ENCODE measurements at places on chromosomes 2 and 18. TPM values are rescaled to one million over a fixed set of nuclear protein-coding genes. Genes with fewer than 3 reads are reported as not detected.

DNA sequence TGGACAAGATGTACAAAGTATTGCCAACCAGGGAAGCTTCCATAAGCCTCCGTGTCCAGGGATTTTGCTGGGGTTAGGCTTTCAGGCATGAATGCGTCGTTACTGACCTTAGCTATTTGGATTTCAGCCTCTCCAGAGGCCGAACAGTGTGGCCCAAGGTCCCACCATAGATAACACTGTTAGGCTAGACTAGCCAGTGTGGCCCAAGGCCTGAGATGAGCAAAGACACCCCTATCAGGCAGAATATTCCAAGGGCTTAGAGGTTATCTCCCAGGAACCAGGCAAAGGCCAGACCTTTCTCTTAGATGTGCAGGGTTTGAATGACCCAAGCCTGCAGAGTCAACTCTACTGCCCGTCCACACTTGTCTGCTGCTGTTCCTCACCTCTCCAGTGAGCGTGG, 131.7 kb upstream of the NDUFV2 start:
- no peak overlapping the region for H3K27ac ChIP-seq
- H3K27me3 ChIP-seq: no peaks in the 10 kb centered on the region
- no peak for DNase-seq
- peaks cover 17% of the 10 kb centered on the region for H3K4me1 ChIP-seq

The CD8B2 gene
- not detected for total RNA-seq

DNA sequence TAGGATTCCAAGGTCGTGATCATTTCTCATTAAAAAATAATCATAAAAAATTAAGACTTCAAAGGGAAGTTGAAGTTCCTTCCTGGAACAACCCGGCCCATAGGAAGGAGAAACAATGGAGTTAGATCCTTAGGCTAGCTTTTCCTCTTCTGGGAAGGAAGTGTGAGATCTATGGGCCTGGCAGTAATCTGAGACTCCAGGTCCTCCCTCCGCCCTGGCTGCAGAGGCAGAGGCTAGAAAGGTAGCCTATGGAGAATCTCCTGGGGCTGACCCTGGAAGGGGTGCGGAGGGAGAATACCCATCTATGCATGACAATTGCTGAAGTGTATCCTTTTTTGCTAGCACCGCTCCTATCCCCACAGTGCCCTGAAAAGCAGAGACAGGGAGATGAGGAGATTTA, 37.9 kb downstream of the TRIB2 start:
- no peak for DNase-seq
- H3K4me1 ChIP-seq: peaks cover 10% of the 10 kb centered on the region
- H3K27me3 ChIP-seq: no peaks in the 10 kb centered on the region
- H3K36me3 ChIP-seq: no peaks in the 10 kb centered on the region
- no peak overlapping the region for H3K27ac ChIP-seq

The SNORC gene
- 14.3 TPM for total RNA-seq

DNA sequence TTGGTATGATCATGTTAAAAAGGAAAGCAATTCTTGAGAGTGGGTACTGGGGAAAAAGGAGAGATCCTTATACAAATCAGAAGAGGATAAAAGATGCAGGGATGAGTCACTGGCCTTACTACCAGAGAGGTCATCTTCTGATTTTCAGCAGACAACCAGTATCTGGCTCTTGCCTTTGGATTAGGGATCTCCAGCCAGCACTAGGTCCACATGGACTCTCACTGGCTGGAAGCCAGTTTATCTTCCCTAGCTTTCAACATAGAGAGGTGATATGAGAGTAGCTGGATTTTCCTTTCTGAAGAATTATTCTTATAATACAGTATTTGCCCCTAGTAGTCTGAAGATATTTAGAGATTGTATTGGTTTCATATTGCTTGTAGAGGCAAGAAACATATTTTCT, 30.2 kb downstream of the CERKL start:
- no peaks in the 10 kb centered on the region for H3K4me1 ChIP-seq
- H3K4me3 ChIP-seq: no peak overlapping the region
- no peak for DNase-seq
- H3K36me3 ChIP-seq: no peaks in the 10 kb centered on the region
- H3K27me3 ChIP-seq: no peaks in the 10 kb centered on the region

The PAX3 gene
- total RNA-seq: not detected

The TDRD15 gene
- not detected for total RNA-seq

- H3K4me3 ChIP-seq: no peak overlapping the region
- no peak overlapping the region for H3K27ac ChIP-seq
- DNase-seq: no peak
- no peaks in the 10 kb centered on the region for H3K36me3 ChIP-seq
Measured at GRCh38 chr2:109415581-109416013, 198.2 kb downstream of the SEPTIN10 start.

DNA sequence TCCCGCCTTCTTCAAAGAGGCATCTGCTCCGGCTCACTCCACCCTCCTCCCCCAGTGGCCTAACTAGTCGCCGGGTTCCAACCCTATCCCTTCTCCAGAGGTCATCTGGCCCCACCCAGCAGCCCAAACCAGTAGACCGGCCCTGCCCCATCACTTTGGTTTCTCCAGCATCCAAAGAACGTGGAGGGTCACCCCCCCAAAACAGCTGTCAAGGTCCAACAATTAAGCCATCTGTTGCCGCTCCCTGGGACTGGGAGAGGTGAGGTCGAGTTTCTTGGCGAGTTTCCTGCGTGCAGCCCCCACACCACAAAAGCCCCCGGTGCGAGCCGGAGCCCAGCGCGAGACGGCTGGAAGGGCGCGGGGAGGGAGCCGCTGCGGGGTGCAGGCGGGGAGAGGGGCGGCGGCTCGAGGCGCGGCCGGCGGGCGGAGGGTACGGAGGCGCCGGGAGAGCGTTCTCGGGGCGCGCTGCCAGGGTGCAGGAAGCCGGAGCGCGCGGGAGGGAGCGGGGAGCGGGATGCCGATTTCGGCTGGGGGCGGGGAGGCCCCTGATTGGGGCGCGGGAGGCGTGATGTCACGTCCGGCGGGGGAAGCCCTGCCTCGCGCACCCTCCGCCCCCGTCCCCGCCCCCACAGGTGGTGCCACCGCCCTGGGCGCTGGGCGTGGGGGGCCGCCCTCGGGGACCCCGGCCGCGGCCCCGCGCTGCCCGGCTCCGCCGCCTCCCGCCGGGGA, 571 bp upstream of the GPC1 start:
- H3K27me3 ChIP-seq: no peaks in the 10 kb centered on the region
- H3K4me1 ChIP-seq: peaks cover 30% of the 10 kb centered on the region

The HAT1 gene
- total RNA-seq: 58.7 TPM

DNA sequence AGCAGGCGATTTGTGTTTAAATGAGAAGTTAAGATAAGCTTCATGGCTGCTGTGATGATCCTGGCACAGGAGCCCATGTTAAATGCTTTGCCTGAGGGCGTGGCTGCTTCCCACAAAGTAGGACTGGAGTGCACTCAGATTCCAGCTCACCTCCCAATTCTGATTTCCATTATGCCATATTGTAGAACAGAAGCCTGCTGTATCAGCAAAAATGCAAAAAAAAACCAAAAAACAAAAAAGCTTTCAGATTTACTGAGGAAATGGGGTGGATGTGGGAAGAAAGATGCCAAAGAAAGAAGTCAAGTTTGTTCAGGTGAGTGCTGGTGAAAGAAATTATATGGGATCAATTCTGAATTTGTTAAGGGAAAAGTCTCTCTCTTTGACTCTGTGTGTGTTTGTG, 610.4 kb upstream of the NETO1 start:
- H3K4me1 ChIP-seq: no peaks in the 10 kb centered on the region
- no peaks in the 10 kb centered on the region for H3K27me3 ChIP-seq
- H3K27ac ChIP-seq: no peak overlapping the region
- no peak for DNase-seq
- H3K36me3 ChIP-seq: no peaks in the 10 kb centered on the region
- H3K4me3 ChIP-seq: no peak overlapping the region
